ENCODE measurements at places on chromosomes 1 and 21. TPM values are rescaled to one million over a fixed set of nuclear protein-coding genes. Genes with fewer than 3 reads are reported as not detected.

GRCh38 chr1:206925106-206925736 lies 3.5 kb upstream of the FCMR start:
- DNase-seq: no peak

DNA sequence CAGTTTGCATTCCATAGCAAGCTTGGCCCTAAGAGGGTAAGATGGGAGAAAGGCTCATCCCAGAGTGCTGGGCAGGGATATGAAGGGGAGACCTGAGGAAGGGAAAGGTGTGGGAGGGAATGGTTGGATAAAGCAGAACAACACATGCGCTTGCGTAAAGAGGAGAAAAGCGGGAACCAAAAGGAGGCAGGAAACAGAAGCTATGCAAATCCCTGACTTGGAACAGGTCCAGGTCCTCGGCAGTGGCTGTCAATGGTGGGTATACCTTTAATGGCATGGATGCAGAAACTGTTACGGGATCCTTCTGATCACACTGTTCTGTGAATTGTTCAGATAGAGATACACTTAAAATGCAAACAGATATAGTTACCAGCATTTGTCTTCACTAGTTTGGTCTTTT lies 455.6 kb downstream of the SIPA1L2 start:
- no peak for DNase-seq

- DNase-seq: no peak
Measured at GRCh38 chr1:1274299-1274930, 761 bp upstream of the UBE2J2 start.

GRCh38 chr1:58857680-58858673 lies 74.1 kb upstream of the JUN start:
- no peak for DNase-seq

DNA sequence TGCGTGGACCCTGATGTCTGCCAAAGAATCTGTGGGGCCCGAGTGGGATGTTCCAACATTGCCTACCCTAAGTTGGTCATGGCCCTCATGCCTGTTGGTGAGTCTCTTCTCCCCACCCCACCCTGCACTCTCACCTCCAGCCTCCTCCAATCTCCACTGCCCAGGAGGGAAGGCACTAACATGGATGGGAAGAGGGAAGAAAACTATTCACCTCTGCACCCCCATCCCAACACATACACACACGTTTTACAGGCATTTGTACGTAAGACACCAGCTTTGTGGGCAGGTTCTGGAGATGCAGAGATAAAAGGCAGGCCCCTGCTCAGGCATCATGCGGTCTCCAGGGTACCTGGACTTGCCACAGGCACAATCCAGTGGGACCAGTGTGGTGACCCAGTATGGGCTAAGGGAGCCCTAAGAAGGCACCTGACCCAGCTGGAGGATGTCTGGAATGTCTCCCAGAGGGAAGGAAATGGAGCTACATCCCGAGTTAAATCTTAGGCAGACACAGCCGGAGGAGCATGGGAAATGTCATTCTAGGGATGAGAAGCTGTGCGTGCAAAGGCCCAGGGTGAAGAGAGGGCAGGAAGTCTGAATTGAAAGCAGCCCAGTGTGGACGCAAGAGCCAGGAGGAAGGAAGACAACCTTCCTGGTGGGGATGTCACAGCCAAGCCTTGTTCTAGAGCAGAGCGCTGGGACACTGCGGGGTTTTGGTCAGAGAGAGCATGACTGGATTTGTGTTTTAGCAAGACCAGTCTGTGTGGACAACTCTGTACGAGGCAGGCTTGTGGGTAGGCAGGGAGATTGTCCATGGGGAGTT lies 11.4 kb downstream of the SLC5A9 start:
- DNase-seq: peak; percentile 30

- no peak for DNase-seq
Measured at GRCh38 chr1:151479462-151479861, 20.2 kb upstream of the POGZ start.

- DNase-seq: no peak
Measured at GRCh38 chr1:223710179-223711133, 1.9 kb upstream of the CAPN2 start.

- no peak for DNase-seq
Measured at GRCh38 chr21:38401191-38401926, 96.9 kb downstream of the ERG start.

DNA sequence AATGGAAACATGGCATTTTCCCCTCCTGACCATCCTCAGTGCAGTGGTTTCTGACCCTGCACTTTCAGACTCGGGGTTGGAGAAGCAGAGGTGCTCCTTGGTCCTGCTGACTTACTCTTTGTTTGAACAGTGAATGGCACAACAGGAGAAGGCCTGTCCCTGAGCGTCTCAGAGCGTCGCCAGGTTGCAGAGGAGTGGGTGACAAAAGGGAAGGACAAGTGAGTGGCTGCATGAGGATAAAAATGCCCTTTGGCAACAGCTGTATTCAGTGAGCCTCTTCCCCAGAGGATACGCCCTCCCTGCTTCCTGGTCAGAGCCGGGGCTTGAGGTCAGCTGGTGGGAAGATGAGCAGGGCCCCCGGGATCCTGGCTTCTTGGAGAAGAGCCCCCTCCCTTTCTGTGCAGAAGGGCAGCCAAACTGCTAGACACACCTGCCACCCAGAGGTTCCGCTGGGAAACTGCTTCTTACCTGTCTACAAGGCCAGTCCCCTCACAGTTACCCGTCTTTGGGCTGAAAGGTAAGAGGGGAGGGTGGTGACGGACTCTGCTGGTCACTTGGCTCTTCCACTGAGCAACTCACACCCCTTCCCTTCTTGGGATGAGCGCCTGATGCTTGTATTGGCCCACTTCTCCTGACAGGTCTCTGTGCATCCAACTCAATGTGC lies 16.6 kb downstream of the NPL start:
- DNase-seq: no peak

- no peak for DNase-seq
Measured at GRCh38 chr1:29893046-29893723, 656.9 kb downstream of the PTPRU start.

DNA sequence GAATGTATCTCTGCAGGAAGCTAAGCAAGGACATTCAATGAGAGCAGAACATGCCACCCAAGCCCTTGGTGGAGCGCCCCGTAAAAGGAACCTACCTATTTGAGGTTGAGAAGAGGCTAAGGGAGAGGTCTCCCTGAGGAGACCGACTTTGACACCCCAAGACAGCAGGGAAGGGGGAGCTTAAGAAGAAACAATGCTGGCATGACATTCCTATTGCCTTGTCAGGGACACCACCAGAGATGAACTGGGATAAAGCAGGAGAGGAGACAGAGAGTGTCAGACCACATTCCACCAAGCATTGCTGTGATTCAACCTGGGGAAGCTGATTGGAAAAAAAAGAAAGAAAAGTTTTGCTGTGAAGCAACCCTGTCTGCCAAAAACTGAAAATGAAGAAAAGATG lies 13.3 kb upstream of the S100A2 start:
- no peak for DNase-seq

DNA sequence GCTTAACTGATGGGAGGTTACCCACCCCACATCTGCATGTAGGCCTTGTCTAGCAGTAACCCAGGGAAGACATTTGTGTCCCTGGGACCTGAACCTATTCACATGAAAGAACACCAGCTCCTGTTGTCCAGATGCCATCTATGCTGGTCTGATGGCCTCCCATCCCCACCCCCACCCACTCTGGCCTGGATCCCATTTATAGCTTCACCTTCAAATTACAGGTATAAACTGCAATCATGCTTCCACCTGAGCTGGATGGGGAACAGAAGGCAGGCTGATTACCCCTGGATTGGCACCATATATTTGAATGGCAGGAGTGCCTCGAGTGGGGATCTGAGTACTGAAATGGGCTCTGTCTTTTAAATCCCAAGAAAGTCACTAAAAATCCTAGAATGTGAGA lies 312.7 kb upstream of the USP24 start:
- DNase-seq: no peak

DNA sequence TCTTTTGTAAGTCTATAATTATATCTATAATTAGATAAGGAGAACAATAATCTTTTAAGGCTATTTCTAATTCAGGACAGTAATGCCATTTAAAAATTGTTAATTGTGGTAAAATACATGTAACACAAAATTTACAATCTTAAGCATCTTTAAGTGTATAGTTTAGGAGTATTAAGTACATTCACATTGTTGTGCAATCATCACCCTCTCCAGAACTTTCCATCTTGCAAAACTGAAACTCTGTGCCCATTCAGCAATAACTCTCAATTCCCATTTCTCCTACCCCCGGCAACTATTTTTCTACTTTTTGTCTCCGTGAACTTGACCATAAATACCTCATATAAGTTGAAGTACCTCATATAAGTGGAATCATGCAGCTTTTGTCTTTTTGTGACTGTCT lies 93.9 kb upstream of the KCNA3 start:
- DNase-seq: no peak

DNA sequence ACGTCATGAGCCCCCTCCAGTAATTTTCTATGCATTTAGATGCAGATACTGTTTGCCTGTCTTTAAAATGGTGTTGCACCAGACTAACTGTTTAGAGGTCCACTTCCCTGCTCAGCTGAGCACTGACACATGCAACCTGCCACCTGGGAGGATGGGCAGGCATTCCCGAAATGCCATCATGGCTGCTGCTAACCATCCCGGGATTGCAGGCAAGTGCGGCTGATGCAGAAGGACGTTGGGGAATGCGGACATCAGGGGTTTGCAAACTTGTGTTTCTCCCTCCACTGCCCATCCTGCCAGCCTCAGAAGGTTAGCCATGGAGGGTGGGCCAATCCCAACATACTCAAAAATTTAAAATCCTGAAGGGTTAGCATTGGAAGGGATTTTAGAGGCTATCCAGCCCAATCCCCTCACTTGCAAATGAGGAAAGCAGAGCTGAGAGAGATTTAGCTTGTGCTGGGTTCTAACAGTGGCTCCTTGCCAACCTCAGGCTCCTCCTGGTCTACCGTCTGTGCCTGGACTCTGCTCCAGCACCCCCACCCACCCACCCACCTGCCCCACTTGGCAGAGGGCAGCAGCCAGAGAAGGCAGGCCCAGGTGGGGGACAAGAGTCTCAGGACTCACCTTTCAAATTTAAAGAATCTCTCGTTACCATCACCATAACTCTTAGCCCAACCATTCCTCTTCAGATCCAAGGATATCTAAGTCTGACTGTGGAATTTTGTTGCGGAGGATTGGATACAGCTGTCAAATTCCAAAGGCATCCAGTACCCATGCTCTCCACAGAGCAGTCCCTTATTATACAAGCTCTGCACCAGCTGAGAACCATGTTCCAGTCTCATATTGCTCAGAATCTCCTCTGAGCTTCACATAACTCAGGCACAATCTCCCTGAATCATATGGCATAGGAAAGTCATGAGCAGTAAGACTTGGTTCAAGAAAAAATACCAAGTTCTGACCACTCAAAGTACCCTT lies 34.2 kb downstream of the HIVEP3 start:
- no peak for DNase-seq

GRCh38 chr1:67629370-67630075 lies 55.5 kb upstream of the GADD45A start:
- DNase-seq: no peak

DNA sequence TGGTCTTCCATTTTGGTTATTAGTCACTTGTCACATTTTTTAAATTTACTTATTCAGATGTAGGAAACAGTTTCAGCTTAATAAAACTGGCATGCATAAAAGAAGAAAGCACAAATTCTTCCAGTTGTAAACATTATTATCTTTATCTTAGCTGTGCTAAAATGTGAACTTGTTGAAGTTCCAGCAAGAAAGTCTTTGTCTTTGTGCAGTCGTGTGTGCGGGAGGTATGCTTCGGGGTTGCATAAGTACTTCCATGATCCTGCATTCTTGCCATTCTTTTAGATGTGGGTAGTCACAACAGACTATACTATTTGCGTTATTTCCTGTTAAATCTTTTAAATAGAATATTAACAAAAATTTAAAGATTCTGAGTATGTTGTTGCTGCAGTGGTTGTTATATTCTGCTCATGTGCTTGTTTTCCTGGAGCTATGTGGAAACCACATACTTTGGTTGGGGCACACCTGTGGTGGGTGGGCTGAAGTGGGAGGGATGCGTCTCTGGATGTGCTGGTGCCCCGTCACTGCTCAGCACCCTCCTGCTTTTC lies 49.9 kb downstream of the CBS start:
- DNase-seq: no peak

- no peak for DNase-seq
Measured at GRCh38 chr21:35309316-35309715, 260.2 kb upstream of the RUNX1 start.

GRCh38 chr1:215407575-215407974 lies 159.5 kb upstream of the KCTD3 start:
- no peak for DNase-seq

DNA sequence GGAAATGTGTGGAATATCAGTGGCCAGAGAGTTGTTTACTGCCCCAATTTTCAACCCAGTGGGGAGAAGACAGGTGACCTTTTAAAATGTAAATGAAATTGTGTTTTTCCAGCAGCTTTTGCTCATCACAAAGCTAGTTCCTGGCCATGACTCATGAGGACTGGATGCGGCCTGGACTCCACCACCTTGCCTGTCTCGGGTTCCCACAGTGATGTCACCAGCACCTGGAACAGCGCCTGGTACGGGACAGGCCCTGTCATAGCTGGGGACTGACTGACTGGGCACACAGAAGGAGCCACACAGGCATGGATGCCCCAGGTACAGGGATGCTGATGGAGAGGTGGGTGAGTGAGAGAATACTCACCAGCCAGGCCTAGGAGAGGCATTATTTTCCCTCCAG lies 277.1 kb downstream of the AJAP1 start:
- DNase-seq: no peak

- no peak for DNase-seq
Measured at GRCh38 chr1:81801651-81802456, 1.1 kb downstream of the ADGRL2 start.

DNA sequence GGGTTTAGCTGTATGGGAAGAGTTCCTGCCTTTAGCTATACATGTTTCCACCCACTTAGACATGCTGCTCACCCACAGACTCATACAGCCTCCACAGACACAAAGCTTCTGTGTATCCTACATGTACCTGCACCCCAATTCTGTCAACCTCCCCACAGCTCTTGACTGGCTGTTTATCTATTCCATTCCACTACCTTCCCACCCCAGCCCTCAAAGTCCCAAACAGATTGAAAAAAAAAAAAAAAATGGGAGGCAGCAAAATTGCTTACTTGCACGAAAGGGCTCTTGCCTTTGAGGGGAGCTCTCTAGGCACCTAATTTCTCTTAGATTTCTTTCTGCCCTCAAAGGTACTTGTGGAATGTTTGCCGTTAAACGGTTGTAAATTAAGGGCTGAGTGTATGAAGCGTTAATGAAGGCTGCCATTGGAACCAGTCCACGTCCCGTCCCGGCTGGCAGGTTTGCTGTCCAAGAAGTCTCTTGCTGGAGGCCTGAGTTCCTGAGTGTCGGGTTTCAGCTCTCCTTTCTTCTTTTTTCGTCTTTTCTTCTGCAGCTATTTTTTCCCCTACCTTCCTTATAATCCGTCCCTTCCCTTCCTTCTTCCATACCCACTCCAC lies 43.6 kb downstream of the PBX1 start:
- DNase-seq: no peak

GRCh38 chr21:27534206-27534605 lies 567.3 kb upstream of the ADAMTS5 start:
- no peak for DNase-seq

GRCh38 chr1:91345395-91346005 lies 59.1 kb downstream of the HFM1 start:
- no peak for DNase-seq

NTRK1 gene
- 1.7 TPM for total RNA-seq

LRRN2 gene
- total RNA-seq: 8.2 TPM

ADAMTS5 gene
- 6.1 TPM for total RNA-seq

TMEM269 gene
- not detected for total RNA-seq

TNFRSF4 gene
- total RNA-seq: 0.59 TPM

PLA2G5 gene
- total RNA-seq: 149 TPM

HSD11B1 gene
- total RNA-seq: 3.7 TPM
